A172 (cell line): ENCODE measurements at places on chromosomes 5 and 9. TPM values are rescaled to one million over a fixed set of nuclear protein-coding genes. Genes with fewer than 3 reads are reported as not detected.

GRCh38 chr9:34211395-34211794 lies 32.6 kb downstream of the UBAP1 start:
- no peak for DNase-seq

BRD3 gene
- total RNA-seq: 5.6 and 14.9 TPM in 2 replicates

GLDC gene
- 2.3 and 2.9 TPM in 2 replicates for total RNA-seq

DNA sequence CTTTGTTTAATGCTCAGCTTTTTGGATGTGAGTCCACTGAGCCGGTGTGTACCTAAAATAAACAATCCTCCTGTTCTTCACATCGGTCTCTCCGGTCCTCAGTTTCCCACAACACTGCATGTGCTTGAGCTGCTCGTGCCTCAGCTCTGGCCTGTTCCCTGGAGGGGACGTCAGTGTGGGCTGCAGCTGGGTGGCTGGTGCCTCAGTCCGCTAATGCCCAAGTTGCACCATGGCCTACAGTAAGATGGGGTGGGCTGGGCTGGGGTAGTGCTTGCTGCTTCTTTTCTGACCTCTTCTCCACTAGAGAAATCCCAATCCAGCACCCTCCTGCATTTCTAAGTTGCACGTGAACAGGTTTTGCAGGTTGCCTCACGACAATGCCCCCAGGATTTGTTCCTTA lies 595 bp upstream of the BTNL9 start:
- no peak for DNase-seq

- no peak for DNase-seq
Measured at GRCh38 chr5:94700592-94700991, 82.1 kb downstream of the SLF1 start.
